Hippocampal formation (tissue), 2 donors: ENCODE measurements at places on chromosomes 4 and X.
A peak's percentile ranks its signal among the peaks of the same experiment; 100 is the strongest.

- DNase-seq, result no peak
Measured at GRCh38 chr4:82865592-82865991, 25.4 kb downstream of the SEC31A start.

DNA sequence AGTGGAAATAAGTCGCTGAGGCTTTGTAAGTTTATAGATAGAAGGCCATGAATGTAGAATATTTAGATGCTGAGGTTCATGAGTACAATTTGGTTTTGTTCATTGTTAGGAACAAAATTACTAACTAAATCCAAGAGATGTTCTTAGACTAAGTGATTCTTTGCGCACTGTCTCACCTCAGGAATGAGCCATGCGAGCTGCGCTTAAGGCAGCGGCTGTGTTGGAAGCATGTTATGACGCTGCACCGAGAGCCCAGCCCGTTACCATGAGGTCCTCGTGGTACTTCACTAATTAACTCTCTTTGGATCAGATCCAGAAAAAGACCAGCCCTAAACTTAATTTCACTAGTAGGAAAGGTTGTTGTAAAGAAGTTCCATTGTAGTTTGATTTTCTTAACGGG is 166.2 kb downstream of the RAPGEF2 start:
- peak; percentile 37 for DNase-seq

- DNase-seq, result no peak
Measured at GRCh38 chrX:40448793-40449192, 132.0 kb upstream of the ATP6AP2 start.

- DNase-seq, result no peak
Measured at GRCh38 chr4:146638333-146638785, 334 bp upstream of the POU4F2 start.

DNA sequence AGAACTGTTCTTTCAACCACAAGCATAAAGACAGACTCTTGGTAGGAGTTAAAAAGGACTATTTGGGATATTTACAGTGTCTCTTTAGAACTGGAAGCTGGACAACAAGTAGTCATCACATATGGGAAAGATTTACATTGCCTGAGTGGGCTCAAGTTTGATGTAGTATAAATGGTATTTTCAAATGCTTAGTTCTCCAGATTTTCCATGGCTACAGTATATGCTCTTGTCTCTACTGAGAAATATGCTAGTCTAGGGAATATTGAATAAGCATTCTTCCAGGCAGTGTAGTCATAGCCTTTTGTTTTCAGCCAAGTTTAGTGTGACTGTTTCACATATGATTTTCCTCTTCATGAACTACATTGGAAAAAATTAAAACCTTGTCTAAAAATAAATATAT is 315.6 kb downstream of the ARHGAP24 start:
- DNase-seq, result no peak

DNA sequence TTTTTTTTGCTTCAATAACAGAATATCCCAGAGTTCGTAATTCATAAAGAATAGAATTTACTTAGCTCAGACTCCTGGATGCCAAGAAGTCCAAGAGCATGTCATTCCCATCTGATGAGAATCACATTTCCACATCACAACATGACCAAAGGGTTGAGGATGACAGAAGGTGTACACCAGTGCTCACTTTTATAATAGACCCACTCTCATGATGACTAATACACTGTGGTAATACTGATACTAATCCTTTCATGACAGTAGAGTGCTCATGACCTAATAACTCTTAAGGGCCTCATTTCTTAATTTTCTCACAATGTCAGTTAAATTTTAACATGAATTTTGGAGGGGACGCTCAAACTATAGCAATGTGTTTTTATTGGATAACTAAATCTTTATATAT is 69.2 kb downstream of the ZNF732 start:
- DNase-seq, result no peak

DNA sequence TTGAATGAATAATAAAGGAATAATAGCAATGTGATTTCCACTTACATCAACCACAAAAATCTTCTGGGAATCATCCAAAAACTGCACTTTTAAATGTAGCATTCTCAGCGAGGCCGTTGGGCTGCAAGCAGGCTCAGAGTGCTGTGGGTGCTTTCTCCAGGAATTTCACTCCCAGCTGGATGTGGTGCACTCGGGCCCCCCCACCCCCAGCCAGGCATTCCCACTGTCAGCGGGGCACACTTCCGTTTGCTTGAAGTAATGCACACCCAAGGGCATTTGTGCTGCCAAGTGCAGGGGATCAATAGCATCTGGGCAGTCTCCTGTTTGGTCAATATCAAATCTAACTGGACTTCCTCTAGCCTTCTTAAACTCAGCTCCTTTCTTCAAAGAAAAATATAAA is at the start of gene FRMD7:
Gene FRMD7, minus strand, starts transcription at position 278 of the 400 bp plus-strand sequence. Its CDS starts 176 bp downstream, at position 102.
- no peak for DNase-seq
